ENCODE measurements at places on chromosomes 12 and 14.

DNA sequence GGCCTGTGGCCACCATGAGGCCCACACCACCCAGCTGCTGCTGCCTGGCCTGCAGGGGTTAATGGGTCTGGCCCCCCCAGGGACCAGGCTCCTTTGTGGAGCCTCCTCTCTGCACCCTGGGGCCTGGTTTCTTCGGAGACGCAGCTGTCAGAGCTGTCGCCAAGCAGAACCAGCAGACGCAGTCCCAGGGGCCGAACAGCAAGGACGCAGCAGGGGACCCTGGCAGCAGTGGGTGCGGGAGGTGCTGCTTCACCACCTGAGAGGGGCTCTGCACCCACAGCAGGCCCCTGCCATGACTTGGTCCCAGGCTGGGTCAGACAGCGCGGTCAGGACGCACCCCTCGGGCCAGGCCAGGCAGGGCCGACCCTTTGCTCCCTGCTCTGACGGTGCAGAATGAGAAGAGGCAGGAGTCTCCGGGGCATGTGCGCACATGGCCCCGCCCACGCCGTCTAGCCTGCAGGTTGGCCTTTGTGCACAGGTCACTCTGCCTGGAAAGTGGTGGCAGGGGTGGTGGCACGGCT, 30.5 kb downstream of the JAG2 start:
- no peak for DNase-seq

- DNase-seq: no peak
Observed at GRCh38 chr14:64474041-64474440, 8.7 kb downstream of the AKAP5 start.

- DNase-seq: no peak
Observed at GRCh38 chr12:5512601-5512970, 80.7 kb downstream of the NTF3 start.

GRCh38 chr14:93234798-93235197, 27.7 kb downstream of the UBR7 start:
- DNase-seq: no peak

Measured in suppressor macrophage (primary cell).